ENCODE measurements at places on chromosomes 4 and X. TPM values are rescaled to one million over a fixed set of nuclear protein-coding genes. Genes with fewer than 3 reads are reported as not detected.
A peak's percentile ranks its signal among the peaks of the same experiment; 100 is the strongest.

The NALF2 gene
- total RNA-seq, result not detected

The GPR34 gene
- total RNA-seq, result 0.95 TPM

The ARR3 gene
- total RNA-seq, result not detected

The GYPE gene
- total RNA-seq, result not detected

DNA sequence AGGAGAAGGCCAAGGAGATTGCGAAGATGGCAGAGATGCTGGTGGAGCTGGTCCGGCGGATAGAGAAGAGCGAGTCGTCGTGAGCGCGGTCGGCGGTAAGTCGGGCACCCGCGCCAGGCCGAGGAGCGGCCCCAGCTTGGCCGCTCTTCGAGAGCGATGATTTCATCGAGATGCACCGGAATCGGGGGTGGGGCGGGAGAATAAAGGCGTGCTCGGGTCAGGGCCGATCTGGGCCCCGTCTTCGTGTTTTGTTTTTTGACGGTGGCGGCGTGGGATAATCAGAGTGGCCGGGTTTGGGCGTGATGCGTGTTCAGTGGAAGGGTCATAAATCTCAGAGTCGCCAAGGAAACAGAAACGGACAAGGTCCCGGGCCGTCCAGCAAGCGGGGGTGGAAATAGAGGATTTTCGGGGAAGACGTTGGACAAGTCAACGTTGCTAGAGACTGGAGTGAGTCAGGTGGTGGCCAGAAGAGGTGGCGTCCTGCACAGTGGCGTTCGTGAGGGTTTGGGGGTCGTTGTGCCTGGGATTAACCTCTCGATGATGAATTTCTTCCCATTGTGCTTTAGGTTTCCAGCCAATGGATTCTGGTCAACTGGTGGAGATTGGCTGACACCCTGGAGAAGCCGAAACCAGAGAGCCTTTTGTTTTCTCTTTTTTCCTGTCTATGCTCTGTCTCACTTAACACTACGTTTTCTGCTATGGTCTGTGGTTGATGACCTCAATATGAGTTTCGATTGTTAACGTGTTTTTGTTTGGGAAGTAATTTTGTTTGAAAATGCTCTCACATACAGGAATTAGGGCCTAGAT is 882 bp downstream of the MRFAP1 start:
- DNase-seq, result peak; percentile 6

DNA sequence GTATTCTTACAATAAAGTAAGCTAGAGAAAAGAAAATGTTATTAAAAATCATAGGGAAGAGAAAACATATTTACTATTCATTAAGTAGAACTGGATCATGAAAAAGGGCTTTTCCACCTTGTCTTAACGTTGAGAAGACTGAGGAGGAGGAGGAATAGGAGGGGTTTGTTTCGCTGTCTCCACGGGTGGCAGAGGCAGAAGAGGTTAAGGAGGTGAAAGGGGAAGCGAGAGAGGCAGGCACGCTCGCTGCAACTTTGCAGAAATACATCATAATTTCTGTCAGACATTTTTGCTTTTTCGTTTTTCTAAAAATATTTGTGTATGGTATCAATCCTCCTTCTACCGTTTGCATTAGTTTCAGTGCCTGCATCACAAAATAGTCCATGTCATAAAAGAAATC is 2375.1 kb upstream of the AGA start:
- no peak for DNase-seq

GRCh38 chrX:54785901-54786300 is 12.2 kb downstream of the ITIH6 start:
- no peak for DNase-seq

DNA sequence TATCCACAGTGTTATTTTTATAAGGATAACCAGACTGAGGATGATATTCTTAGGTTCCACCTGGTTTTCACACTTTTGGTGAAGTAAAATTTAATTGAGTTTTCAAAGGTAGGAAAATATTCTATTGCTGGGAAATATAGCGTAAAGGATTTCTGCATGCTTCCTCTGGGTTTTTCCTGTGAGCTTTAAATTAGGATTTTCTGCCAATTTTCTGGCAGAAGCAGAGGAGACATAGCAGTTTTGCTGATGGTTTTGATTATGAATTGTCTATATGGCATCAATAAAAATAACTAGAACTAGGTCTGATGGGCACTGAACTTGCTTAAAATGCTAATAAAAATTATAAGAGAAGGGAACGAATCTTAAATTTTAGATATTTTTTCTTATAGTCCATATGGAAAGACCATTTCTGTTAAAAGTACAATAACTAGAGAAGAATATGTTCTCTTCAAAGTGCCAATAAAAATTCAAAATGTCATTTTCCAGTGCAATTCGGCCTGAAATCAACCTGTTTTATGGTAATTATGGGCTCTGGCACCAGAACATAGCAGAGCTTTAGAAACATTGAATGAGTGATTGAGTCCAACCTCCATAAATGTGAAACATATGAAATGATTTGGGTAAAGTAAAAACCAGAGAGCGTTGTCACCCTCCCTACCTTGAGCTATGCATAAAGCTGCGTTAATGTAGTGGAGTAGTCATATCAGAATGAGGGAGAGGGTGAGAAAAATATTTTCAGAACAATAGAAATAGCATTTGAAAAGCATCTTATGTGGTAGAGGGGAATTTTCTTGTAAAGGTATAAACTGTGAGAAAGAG is 279.7 kb downstream of the SPRY1 start:
- no peak for DNase-seq

DNA sequence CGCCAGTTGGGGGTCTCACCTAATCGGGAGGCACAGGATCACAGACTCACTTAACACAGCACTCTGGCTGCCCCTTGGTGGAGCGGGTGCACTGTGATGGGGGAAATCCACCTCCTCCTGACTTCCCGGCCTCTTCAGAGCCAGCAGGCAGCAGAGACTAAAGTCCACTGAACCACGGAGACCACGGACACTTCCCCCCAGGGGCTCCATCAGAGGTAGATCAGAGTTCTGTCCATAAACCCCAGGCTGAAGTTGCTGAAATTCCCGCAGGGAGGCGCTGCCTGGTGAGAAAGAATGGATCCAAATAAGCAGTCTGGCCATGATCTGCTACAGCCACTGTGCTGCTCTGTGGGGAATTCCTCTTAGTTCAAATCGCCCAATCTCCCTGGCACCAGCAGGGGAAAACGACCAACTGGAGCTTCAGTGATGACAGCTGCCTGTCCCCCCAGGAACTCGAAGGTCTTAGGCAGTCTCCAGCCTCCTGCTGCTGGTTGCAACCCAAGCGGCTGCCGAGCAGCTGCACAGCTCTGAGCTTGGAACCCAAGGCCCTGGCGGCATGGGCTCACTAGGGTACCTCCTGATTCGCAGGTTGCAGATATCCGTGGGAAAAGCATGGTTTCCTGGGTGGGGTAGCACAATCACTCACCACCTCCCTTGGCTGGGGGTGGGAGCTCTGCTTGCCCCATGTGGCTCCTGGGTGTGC is 106.9 kb upstream of the DCAF12L2 start:
- no peak for DNase-seq

DNA sequence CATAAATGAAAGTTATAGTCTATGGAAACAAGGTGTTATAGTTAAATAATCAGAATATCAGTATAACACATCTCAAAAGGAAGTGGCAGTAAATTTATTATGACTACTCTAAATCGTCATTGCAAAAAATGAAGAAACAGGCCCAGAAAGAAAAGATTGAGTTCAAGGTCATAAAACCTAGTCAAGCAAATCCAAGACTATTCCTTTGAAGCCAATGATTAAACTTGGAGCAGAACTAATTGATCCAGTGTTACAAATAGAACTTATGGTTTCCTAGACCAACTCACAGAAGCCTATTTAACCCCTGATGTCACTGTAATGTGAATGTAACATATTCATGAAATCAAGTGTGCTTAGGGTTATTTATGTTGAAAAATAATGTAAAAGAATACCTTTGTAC is 1.9 kb downstream of the FAM199X start:
- DNase-seq, result no peak

GRCh38 chr4:70849291-70849690 is 9.6 kb upstream of the GRSF1 start:
- DNase-seq, result no peak

Data from gastrocnemius medialis (tissue), 4 donors.